ENCODE measurements at places on chromosomes 7 and 10.

GRCh38 chr10:80518807-80519360 lies 18.8 kb upstream of the SH2D4B start:
- peak; percentile 50 for DNase-seq

DNA sequence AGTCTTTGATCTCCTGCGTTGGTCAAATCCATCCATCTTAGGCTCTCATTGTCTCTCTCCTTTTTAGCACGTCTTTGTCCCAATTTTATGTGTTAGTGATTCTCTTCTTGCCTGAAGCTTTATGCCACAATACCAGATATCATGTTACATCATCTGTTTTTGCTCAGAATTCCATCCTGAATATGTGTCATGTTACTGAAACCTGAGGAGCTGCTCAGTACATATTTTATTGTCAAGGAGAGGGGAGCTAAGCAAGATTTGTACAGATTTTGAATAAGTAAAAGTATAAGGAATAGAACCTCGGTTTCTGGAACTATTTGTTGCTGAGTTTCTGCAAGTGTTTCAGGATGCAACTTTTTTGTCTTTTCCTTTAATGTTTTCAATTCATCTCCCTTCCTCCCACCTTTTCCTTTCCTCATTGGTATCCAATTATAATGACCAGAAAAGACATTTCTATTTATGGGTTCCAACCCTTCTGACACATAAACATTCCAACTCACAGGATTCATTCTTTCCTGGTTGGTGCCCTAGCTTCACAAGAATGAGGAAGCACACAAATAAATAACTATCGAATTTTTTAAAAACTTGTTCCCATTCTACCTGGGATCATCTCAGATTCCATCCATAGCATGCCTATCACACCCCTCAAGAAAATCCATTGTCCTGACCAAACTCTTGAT lies 291.8 kb downstream of the CRPPA start:
- DNase-seq = no peak

- no peak for DNase-seq
Measured at GRCh38 chr7:96337519-96337918, 15.6 kb upstream of the SLC25A13 start.

DNA sequence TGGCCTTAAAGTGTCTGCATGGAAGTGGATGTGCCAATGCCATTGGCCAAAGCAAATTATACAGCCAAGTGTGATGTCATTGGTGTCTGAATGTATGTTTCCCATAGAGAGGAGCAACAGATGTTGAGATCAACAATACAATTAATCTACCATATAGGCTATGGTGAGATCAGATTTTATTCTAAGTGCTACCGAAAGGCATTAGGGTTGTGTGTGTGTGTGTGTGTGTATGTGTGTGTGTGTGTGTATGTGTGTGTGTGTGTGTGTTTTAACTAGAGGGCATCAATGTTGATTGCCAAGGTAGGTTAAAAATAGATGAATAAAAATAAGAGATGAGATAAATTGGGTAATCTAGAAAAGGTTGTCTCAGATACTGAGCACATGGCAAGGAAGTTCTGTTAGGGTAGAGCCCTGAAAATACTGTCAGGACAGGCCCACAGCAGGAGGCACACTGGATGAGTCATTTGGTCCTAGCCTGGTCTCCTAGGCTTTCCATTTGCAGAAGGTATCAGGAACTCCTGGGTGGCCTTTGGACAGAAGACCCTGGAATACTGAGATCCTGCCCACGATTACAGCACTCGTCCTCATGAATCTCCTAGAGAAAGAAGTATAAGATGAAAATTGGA lies 446.0 kb upstream of the PODXL start:
- DNase-seq = no peak

DNA sequence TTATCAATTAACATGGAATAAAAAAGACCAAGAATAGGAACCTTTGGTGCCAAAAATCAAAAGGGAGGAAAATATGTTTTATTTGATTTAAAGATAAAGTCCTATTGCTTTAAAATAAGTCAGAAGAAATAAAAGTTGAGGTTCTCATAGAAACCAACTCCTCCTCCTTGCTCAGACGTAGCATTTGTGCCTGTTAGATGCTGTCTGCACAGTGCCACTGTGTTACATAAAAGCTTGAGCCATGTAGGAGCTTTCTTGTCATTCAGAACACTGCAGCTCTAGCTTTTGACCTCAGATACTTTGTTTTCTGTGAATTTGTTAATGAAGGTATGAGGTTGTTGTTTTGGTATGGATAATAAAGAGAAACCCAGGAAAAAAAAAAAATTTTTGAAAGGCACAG lies 50.3 kb downstream of the LRRC4 start:
- no peak for DNase-seq

GRCh38 chr10:11876805-11877590 lies 53.8 kb downstream of the PROSER2 start:
- DNase-seq = no peak
